ENCODE measurements at places on chromosomes 3 and 15.
A peak's percentile ranks its signal among the peaks of the same experiment; 100 is the strongest.

- peak; percentile 54 for DNase-seq
These were observed 36.7 kb downstream of the RGMA start for GRCh38 chr15:93052090-93052879.

- DNase-seq, result no peak
These were observed 287.4 kb upstream of the SLCO3A1 start for GRCh38 chr15:91566141-91566540.

GRCh38 chr15:68353421-68354135, 76.0 kb downstream of the FEM1B start:
- DNase-seq, result no peak

DNA sequence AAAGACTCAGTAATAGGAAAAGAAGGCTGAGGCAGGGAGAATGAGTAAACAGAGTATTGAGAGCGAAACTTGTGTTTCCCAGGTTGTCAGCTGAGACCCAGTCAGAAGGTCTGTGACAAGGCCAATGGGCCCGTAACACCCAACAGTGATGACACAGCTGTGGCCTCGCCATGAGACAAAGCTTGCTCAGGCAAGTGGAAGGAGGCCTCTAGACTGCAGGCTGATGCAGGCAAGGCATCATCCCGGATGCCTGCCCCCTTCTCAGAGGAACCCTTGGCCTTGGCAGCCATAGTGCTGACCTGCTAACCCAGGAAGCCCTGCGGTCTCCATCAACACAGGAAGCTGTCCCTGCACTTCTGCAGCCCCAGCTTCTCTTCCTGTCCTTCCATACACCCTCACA, 15.4 kb downstream of the RAB6B start:
- DNase-seq, result peak; percentile 46

- DNase-seq, result peak; percentile 50
These were observed 39.6 kb upstream of the LAMP3 start for GRCh38 chr3:183202004-183202722.

GRCh38 chr3:79329154-79329553, 438.6 kb downstream of the ROBO1 start:
- no peak for DNase-seq

GRCh38 chr3:12859840-12860239, 18.5 kb upstream of the RPL32 start:
- no peak for DNase-seq

DNA sequence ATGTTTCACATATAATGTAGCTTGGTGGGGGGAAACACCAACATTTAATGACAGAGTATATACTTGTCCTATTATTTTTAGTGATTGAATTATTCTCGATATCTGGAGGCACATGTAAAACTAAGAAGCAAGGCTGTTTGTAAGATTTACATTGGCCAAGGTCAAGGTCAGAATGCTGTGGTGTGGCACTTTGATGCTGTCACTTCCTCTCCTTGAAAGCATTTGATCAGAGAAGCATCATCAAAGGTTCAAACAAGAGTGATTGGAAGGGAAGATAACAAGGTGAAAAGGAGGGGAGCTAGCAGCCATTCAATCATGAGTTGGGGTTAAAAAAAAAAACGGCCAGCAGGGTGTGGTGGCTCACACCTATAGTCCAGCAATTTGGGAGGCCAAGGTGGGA, 26.4 kb downstream of the RTF1 start:
- DNase-seq, result no peak

- DNase-seq, result no peak
These were observed 120.7 kb downstream of the CHDH start for GRCh38 chr3:53725387-53725995.

- no peak for DNase-seq
These were observed 589.3 kb upstream of the KCNMB2 start for GRCh38 chr3:177946936-177947335.

- DNase-seq, result no peak
These were observed 28.4 kb downstream of the ADCY5 start for GRCh38 chr3:123420416-123420968.

GRCh38 chr3:15978801-15979200, 181.0 kb upstream of the ANKRD28 start:
- DNase-seq, result no peak

DNA sequence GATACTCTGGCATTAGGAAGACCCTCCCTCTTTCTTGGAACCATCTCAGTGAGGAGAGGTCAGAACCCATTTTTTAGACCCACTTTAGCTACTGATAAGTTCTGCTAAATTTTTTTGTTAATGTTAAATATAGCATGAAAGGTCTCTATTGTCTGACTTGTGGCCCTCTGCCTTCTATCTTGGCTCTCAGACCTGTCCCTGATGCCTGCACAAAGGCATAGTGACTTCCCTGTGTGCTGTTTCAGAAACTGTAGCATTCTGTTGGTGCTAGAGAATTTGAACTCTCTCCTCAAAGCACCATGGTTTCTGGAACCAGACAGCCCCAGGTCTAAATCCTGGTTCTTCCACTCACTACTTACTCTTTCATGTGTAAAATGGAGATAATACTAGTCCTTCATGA, 15.4 kb downstream of the MAPKBP1 start:
- no peak for DNase-seq

DNA sequence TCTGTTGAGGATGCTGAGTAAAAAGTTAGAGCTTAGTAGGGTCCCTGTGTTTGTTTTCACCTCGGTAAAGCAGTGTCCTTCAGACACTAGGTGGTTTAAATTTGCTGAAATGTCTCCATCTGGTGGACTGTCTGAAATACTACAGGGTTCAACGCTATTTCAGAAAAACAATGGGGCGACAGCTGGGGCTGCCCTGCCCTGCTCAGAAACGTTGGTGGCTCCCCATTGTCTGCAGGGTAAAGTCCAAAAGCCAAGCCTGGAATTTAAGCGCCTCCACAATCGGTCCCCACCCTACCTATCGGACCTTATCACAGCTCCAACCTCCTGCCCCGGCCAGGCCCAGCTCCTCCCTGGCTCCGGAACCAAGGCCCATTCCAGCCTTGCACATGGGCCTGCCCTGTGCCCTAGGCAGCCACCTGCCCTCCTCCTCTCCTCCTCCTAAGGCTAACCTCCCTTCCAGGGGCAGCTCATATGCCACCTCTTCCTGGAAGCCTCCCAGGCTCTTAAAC, 4.3 kb upstream of the TSEN2 start:
- DNase-seq, result peak; percentile 44

DNA sequence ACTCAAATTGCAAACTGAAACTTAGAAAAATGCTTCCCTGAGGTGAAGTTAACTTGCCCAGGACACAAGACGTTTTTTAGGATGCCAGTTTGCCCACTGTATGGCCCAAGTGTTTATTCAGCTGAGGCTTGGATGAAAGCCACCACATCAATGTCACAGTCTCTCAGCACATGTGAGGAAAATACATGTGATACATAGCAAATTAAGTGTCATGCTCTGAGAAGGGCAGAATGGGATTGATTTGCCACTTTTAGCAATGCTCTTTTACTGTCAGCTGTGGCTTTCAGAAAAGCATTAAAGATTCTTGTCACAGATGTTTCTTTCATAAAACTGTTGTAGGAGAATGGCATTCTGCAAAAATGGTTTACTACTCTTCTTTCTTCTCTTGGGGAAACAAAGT, 165.5 kb downstream of the ZIC1 start:
- DNase-seq, result no peak

- DNase-seq, result peak; percentile 37
These were observed 37.6 kb downstream of the MTMR10 start for GRCh38 chr15:30953731-30954378.

DNA sequence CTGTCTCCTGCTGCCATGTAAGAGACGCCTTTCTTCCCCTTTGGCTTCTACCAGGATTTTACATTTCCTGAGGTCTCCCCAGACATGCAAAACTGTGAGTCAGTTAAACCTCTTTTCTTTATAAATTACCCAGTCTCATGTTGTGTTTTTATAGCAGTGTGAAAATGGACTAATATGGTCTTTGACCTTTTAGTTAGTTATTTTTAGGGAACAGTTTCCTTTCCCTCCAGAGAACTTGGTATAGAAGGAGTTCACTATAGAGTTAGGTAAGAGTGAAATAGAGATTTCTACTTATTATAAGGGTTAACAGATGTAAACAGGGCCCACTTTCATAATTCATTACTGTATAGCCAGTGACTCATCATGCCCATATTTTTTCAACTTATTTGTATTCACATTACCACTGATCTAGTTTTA, 170.9 kb downstream of the UNC13C start:
- DNase-seq, result no peak

- no peak for DNase-seq
These were observed 359.1 kb downstream of the EPHB1 start for GRCh38 chr3:135154186-135154585.

GRCh38 chr15:47035475-47036406, 681.6 kb upstream of the SEMA6D start:
- no peak for DNase-seq

DNA sequence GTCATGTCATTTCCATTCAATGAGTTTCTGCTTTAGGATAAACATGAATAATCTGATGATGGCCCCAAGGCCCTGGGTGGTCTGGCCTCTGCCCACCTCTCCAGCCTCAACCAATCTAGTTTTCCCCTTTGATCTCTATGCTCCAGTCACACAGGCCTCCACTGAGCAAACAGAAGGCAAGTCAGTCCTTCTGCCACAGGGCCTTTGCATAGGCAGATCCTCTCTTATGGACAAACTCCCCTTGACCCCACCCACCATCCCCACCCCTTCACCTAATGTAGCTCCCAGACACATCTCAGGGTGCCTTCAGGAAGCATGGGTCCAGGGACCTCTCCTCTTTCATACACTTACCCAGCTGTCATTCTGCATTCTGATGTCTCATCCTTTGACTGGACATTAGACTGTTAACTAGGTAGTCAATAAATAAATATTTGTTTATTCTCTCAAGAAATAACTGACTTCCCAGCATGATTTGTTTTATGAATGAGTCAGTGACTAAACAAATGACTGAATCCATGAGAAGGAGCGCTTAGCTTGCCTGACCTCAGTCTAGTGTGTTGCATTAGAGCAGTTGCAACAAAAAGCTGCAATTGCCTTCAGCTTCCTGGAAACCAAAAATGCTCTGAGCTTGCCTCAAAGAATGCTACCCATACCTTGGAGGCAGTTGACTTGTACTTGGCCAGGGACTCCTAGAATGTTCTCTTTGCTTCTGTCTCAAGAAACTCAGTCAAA, 386.6 kb upstream of the WNT5A start:
- no peak for DNase-seq

DNA sequence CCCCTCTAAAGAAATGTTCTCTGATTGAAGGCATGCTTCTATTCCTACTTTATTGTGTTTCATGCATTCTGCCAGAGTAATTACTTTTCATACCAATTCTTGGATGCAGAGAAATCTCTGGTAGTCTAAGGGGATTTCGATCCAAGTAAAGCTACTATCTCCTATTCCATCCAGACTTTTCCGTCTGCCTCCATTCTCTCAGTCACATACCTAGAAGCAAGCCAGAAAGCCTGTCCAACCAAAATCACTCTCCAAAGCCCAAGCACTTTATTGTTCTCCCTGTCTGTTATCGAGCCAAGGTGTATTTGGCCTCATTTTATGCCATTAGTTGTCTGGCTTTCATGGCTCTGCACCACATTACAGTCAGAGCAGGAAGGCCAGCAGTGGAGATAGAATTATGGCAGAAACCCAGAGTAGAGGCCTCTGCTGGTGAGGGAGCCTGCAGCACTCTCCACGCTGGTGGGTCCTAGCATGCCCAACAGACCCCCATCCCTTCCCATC, 95.9 kb downstream of the SLC49A4 start:
- DNase-seq, result no peak

GRCh38 chr3:170753421-170754310, 116.3 kb downstream of the RPL22L1 start:
- no peak for DNase-seq

DNA sequence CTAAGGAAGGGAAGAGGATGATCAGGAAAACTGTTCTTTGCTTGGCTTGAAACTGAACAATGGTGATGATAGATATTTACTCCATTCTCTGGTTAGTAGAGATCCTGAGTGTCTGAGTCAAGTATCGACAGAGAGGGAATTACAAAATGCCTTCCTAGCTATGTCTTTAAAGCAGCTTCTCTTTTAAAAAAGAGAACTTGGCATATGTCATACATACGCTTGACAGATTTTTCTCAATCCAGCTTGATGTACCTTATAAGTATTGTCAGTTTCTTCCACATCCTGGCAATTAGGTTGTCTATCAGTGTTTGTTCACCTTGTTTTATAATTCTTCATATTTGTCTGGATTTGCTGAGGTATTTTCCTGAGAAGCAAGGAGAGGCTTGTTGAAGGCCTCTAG, 5.0 kb upstream of the EPHB1 start:
- no peak for DNase-seq

DNA sequence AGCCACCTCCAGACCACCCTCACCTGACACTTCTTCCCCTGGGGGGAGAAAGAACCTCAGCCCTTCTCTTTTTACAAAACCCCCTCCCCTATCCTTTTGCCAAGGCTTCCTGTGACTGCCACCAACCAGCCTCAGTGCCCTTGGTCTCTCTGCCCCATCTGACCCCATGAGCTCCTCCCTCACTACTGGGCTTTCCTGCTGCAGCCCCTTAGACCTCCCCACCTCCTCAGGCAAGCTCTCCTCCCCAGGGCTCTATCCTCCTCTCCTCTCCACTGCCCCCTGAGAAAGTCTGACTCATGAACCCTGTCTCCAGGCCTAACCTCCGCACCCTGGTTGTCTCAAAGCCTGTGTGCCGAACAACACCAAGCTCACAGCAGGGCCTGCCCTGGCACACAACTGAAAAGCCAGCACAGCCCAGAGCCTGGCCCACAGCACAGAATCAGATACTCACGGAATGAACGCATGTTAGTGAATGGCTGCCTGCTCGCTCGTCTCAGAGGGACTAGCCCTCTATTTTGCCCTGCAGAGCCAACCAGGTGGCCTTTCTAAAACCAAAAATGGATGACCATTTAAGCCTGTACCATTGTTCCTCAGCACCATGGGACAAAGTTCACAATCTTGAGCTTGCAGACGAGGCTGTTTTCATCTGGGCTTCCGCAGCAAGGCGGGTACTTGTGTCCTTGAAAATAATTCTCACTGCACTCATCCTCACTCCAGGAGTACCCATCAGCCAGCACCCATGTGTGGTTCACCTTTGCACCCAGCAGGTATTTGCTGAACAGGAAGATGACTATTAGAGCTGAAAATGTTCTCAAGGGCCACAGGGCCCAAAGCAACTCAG, 1.7 kb downstream of the CHDH start:
- no peak for DNase-seq

DNA sequence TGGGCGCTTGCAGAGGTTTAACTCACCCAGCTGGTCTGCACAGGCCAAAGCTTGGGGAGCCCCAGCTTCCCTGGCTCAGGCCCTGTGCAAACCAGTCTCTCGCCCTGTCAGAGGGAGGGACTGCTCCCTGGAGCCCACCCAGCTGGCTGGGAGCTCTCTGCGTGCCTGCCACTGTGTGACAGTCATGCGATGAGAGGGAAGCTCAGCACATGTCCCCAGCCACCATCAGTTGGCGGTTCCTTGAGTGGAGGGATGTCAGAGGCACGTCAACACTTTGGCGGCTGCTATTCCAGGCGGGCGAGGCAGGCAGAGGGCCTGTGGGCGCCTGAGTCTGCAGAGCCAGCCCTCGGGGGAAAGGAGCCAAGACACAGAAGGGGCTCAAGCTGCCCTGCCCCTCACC, 324.6 kb downstream of the UACA start:
- DNase-seq, result no peak

DNA sequence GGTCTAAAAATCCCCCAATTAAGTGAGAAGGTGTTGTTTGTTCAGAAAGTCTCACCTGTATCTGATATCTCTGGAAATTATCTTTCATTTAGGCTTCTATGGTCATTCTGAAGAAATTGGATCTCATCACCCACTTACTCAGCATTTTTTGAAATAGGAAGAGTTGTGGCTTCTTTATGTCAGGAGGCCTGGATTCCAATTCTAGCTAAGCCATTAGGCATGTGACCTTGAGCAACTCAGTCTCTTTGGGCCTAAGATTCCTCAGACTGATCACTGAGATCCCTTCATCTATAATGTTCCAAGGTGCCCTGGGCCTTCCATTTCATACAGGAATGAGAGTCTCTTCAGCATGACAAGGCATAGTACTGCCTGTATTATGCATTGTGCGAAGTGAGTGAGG, 70.3 kb downstream of the ARHGEF26 start:
- DNase-seq, result no peak

All from activated CD4-positive, alpha-beta T cell treated with anti-CD3 and anti-CD28 coated beads for 36 hours (primary cell).